ENCODE measurements at places on chromosomes 3 and 15.

DNA sequence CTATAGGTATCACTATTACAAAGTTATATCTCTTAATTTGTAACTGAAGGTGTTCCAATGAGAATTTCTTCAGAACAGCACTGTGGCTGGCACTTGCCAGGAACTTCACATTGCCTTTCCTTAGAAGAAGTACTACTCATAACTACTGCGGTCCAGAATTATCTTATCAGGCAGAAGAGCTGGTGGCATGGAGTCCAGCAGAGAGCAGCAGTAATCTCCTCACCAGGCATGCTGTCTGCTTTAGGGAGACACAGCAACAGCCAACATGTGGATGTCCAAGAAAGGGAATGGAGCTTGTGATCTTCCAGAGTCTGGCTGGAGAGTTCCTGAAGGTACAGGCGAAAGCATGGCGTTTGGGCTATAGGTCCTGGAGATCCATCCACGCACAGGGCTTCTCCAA, 919.7 kb upstream of the NR2F2 start:
- no peak for DNase-seq

DNA sequence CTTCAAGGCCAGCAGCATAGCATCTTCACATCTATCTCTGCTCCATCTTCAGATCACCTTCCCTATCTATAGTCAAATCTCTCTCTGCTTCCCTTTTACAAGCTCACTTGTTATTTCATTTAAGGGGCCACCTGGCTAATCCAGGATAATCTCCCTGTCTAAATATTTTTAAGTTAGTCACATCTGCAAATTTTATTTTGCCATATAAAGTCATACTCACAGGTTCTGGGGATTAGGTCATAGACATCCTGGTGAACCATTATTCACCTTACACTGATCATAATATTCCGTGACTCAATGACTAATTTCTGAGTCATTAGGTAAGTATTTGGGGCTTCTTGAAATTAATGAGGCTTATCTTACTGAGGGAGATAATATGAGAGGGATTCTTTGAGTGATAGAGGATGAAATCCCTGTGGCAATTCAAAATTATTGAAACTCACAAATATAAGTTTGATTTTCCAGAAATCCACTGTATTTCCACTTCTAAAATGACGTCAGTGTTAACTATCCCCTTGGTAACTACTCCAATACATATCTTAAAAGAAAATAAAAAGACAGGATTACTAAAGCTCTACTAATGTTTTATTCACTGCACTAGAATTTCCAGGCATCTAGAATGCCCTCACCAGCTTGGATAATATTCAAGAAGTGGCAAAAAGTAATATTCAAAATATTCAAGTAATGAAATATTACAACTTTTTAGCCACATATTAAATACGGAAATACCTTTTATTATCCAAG, 93.7 kb upstream of the RBMS3 start:
- no peak for DNase-seq

- DNase-seq, result no peak
Observed at GRCh38 chr15:59587085-59587826, 24.3 kb upstream of the GCNT3 start.

DNA sequence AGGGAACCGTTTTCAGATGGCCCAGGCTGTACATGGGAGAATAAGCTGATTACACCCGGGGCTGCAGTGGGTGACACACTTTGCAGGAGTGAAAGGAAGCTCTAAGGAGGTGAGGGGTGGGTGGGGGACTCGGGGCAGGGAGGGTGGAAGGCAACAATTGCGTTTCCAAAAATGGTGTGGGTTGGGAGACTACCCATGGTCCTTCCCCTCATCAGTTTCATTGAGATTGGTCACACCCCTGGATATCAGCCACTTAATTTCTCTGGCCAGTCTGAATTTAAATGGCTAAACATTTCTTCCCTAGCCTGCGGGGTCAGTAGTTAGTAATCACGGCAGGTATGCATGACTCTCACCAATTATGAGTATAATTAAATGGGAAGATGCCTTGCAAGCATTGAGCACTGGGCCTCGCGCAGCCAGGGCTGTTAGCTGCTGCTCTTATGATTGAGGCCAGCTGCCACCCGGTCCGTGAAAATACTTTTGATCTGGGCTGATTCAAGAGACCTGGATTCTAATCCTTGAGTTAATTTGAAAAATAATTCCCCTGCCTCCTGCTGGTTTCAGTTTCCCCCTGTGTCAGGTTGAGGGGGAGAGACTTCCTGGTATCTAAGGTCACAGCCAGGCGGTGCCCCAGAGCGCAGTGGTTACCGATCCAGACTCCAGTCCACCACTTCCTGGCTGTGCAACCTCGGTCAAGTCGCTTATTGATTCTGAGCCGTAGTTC, 23.3 kb downstream of the SLC6A6 start:
- no peak for DNase-seq

- DNase-seq, result no peak
Observed at GRCh38 chr15:76730262-76730661, 174.9 kb downstream of the SCAPER start.

DNA sequence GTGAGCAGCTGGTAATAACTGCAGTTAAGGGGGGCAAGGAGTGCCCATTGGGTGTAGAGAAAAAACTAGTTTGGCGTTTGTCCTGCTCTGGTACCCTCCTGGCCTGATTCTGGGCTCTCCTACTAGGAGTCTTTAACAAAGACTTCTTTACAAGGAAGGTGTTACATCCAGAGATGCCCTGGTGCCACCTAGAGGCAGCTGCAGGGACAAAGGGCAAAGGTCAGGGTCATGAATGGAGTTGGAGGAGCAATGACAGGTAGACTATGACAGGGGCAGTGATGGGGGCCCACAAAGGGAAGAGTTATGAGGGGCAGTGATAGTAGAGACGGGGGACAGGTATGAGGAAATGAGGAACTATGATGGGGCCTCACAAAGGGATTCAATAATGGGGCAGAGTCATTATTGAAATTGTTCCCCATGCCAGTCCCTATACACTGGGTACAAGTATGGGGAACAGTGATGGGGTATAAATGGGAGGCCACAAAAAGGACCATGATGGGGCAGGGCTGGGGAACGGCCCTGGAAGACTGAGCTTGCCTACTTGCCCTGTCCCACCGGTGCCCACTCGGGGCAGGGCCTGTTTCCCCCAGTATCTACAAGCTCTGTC, 7.9 kb downstream of the CCDC71 start:
- DNase-seq, result peak; percentile 56

DNA sequence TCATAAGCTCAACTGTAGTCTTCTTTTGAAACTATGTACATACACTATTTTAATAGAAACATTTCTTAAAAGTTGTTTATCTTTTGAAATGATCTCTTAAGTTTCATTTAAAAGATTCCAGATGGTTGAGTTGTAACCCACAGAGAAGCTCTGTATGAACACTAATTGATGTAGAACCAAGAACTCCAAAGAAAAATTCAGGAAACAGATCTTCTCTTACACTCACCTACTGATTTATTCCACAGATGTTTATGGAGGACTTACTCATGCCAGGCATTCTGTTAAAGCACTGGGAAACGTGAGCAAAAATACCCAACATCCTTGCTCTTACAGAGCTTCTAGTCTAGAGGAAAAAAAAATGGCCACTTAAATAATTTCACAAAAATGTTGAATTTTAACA, 551.1 kb downstream of the NAALADL2 start:
- no peak for DNase-seq

GRCh38 chr15:28977377-28978010, 91.7 kb downstream of the APBA2 start:
- DNase-seq, result no peak

DNA sequence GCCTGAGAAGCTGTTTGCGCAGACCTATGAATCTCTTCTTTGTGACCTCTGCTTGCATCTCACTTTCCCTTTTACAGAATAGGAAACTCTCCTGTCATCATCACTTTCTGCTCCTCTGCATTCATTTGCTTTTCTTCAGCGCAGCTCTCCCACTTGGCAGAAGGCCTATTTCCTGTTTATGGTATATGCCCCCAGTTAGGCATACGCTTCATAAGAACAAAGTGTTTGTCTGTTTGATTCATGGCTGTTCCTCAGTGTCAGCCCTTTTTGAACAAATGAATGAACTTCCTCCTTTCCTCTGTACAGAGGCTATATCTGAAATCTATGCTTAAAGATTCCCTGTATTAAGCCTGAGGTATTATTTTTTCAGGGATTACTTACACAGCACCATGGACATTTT, 1216.9 kb upstream of the GBE1 start:
- DNase-seq, result no peak

DNA sequence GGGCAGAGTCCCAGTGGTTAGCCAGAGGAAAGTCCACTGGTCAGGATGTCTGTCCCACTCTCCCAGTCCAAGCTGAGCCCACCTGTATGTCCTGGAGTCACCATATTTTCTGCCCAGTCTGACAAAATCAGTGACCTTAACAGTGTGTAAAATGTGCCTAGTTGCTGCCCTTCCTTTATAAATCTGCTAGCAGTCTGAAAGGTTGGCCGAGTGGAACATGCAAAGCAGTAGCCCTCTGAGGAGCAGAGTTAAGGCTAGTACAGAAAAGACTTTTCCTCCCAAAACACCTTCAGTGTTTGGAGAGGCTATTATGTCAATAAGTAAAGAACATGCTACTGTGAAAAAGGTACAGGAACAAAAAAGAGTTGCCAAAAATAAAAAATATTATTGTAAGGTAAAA, 15.3 kb downstream of the TTC21A start:
- no peak for DNase-seq

DNA sequence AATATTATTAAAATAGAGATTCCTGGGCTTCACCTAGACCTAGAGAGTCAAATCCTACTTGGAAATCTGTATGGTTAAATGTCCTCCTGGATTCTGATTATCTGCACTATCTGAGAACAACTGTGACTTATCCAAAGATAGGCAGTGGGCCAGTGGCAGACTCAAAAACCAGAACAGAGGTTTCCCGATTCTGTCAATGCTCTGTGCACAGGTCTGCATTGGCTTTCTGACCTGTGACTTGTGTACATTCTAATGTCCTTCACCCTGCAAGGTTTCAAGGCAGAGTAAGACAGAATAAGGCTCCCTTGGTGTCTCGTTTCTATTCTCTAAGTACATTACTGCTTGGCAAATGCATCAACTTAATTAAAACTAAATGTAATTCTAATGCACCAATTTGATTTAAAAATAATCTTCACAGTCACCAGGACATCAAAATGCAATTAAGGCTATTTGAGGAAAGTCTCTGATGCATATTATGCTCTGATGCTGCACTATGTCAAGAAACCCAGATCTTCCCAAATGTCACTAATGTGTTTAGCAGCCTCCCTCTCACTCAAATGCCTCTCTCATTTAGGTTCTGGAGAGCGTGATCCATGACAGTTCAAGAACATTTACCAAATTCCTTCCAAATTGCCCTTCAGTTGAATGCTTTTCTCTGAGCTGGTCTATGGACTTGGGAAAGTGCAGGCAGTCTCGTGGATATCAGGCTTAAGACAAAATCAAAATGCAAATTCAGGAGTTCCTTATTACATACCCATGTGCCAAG, 140.1 kb downstream of the STAC start:
- no peak for DNase-seq

DNA sequence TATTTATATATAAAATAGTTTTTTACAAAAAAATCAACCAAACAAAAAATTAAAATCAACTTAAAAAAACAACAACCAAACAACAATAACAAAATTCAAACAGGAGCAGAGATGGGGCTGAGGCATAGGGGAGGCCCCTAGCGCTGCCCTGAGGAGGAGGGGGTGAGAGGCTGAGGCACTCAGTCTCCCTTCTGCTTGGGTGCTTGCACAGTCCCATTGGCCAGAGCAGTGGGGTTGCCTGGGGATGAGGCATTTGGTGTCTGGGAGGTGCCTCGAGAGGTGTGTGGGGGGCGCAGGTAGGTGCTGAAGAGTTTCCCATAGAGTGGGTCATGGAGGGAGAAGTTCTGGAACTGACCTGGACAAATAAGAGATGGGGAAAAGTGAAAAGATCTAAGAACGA, 8.0 kb downstream of the LPCAT4 start:
- no peak for DNase-seq

DNA sequence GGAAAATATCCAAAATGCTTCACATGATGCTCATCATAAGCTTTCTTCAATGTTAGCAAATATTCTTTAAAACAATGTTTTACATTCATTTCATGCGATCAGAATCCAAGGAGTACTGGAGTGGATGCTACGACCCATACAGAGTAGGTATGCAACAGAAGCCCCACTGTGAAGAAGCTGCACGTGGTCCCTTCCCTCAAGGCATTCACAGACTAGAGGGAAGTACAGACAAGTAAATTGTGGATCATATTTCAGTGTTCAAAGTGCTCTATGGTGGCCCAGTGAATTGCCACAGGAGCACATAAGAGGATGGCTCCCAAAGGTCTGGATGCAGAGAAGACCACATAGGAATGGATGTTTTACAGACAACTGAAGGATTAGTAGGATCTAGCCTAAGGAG, 789.9 kb downstream of the IGSF11 start:
- no peak for DNase-seq

- DNase-seq, result no peak
Observed at GRCh38 chr3:162443376-162443775, 946.8 kb downstream of the OTOL1 start.

- no peak for DNase-seq
Observed at GRCh38 chr15:51448622-51449399, 107.4 kb downstream of the GLDN start.

- DNase-seq, result no peak
Observed at GRCh38 chr15:98873441-98874218, 134.0 kb downstream of the PGPEP1L start.

DNA sequence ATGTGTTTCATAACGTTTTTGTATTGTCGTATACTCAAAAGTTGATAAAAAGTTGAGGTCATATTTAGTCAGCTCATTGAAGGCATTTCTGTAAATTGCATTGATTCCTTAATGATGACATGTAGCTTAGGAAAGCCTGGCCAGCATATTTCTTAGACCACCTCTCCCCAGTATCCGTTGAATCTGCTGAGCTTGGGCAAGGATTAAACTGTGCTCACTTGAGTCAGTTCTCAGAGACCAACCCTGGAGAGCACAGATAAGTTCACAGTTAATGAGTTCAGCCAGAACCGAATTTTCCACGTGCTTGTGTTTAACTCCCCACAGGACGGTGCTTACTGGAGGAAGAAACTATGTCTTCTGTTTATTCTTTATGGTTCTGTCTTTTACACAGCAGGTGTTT, 132.7 kb downstream of the SLC25A26 start:
- no peak for DNase-seq

- DNase-seq, result no peak
Observed at GRCh38 chr3:103077910-103078309, 643.1 kb downstream of the ZPLD1 start.

- DNase-seq, result no peak
Observed at GRCh38 chr15:28878209-28878608, 7.6 kb upstream of the APBA2 start.

GRCh38 chr15:70523616-70524015, 239.7 kb downstream of the UACA start:
- DNase-seq, result no peak

DNA sequence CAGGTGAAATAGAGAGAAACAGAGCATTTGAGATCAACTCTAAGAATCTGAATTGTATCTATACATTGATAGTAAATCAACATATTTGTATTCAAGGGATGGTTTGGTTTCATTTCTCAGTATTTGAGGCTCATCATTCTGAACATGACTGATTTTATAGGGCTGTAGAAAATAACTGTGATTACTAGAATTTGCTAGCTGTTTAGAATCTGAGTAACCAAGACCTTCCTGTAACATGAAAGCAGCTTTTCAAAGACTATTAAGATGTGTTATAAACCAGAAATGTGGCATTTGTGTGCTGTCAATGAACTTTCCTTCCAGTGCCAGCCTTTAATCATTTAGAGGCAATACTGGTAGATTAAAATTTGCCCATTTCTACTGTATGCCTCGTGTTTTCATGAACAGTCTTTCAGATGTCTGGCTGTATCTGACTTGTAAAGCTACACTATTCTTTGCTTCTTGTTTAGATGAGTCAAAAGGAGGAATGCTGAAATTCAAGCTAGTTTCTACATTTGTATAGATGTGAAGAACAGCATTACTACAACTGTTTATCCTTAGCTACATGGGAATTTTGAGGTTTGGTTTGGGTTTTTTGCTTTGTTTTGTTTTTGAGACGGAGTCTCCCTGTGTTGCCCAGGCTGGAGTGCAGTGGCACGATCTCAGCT, 137.3 kb upstream of the BHLHE40 start:
- DNase-seq, result no peak

Data from GM20000 (cell line).